Substantia nigra (tissue), 51 donors: ENCODE measurements at places on chromosomes 5 and 9.

GRCh38 chr5:38478878-38479277 lies 77.6 kb downstream of the LIFR start:
- DNase-seq: no peak

DNA sequence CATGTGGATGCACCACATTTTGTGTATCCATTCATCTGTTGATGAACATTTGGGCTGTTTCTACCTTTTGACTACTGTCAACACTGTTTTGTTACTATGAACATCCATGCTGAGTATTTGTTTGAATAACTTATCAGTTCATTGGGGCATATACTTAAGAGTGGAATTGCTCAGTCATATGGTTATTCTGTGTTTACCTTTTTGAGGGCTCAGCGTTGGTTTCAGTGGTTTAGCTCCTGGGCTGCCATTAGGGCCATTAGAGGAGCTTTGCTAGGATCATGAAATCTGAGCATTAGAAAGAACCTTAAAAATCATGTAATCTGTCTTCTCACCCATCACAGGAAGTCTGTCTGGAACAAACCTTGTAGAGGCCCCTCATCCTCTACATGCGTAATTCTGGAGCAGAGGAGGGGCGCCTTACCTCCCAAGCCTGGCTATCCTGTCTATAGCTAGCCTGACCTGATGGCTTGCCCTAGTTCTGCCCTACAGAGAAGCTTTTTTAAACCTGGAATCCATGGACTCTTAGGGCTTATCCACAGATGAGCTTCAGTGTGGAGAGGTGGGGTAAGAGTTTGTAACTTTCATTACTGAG lies 92.9 kb downstream of the PDZD2 start:
- DNase-seq: no peak

DNA sequence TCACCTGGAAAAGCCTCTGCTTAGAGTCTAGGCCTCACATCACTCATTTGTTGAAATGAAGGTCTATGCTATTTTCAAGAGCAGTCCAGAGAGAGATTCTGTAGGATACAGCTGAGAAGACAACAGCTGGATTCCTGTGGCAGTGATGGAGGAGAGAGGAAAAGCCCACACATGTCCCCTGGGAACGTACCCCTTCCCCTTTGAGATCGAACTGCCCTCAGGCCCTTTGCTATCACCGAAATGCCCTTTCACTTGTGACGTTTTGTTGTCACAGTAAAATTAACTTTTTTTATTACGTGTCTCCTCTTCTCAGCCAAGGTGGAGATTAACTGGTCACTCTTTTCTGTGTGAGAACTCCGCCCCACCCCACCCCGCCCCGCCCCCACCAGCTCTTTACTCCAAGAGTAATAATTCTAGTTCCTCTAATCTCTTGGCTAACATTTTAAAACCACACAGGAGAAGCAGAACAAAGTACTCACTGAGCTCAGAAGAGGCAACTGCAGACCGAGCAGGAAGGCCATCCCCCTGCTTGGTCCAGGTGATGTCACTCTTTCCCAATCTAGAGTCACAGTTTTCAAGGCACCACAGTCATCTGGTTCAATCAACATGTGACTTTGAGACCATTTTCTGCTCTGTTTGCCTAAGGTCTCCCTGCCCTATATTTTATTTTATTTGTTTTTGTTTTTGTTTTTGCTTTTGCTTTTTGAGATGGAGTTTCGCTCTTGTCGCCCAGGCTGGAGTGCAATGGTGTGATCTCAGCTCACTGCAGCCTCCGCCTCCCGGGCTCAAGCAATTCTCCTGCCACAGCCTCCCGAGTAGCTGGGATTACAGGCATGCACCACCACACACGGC lies 105.6 kb downstream of the SUSD1 start:
- DNase-seq: no peak

DNA sequence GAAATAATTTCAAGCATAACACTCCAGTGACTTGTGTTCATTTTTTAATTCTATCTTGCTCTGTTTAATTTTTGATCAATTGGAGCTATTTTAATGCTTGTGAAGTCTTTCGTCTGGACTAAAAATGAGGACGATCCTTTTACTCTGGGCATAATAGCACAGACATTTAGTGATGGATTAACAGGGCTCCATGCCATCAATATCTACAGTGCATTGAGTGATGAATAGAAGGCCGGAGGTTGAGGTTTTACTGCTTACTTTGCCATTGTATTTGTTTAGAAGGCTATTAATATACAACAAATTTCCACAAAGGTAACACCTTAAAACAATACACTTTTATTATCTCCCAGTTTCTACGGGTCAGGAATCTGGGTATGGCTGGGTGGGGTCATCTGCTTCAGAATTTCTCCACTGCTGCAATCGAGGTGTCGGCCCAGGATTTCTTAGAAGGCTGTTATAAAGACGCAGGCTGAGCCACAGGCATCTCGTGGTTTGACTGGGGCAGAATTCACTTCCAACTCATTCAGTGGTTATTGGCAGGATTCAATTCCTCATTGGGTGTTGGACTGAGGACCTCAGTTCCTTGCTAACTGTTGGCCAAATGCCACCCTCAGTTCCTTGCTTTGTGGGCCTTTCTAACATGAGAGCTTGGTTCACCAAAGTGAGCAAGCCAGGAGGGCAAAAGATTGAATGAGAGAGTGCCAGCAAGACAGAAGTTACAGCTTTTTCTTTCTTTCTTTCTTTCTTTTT lies 265.4 kb upstream of the VLDLR start:
- DNase-seq: no peak

DNA sequence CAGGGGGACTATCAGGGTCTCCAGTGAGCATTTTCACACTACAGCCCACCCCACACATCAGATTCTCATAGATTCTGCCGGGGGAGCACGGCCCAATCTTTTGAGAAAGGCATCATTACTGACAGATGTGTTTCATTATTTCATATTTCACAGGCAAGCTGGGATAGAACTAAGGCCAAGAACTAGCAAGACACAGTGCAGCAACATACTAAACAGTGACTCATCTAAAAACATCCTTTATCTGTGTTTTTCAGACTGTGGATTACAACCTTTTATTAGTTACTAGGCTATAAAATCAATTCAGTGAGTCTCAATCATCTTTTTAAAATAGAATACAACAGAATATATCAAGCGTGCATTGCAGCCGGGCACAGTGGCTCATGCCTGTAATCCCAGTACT lies 59.8 kb downstream of the CPLANE1 start:
- no peak for DNase-seq

GRCh38 chr5:116299746-116300640 lies 215.2 kb downstream of the COMMD10 start:
- DNase-seq: no peak
